ENCODE measurements at places on chromosomes 1 and 21.

DNA sequence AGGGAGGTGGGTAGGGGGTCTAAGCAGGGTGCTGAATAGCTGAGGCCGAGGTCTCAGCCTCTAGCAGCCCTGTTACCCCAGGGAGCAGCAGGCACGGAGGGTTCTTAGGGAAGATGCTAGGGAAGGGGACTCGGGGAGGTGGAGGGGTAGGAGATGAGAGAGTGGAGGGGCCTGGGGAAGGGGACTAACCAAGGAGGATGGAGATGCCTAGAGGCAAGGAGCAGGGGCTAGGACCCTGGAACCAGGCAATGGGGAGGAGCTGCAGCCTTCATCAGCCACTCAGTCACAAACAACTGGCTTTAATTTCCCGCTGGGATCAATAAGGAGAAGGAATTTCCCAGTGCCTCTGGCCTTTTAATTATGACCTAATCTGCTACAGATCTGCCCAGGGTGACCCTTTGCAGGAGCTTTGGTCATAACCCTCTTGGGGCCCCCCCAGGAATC, 2.9 kb upstream of the CRABP2 start:
- DNase-seq: no peak

DNA sequence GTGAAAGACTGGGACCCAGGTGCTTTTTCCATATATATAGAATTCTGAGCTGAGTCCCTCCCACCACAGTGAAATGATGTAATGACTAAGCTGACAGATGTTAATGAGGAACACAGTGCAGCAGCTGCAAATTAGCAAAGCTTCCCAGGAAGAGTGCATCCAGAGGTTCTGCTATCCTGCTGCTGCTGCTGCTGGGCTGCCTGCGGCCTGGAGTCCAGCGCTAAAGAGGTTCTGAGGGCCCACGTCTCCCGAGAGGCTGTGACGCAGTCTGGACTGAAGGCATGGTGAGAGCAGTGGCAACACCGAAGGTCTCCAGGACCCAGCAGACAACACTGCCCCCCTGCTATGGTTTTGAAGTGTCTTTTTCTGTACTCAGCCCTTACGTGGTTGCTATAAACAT, 63.9 kb downstream of the URB2 start:
- DNase-seq: no peak

DNA sequence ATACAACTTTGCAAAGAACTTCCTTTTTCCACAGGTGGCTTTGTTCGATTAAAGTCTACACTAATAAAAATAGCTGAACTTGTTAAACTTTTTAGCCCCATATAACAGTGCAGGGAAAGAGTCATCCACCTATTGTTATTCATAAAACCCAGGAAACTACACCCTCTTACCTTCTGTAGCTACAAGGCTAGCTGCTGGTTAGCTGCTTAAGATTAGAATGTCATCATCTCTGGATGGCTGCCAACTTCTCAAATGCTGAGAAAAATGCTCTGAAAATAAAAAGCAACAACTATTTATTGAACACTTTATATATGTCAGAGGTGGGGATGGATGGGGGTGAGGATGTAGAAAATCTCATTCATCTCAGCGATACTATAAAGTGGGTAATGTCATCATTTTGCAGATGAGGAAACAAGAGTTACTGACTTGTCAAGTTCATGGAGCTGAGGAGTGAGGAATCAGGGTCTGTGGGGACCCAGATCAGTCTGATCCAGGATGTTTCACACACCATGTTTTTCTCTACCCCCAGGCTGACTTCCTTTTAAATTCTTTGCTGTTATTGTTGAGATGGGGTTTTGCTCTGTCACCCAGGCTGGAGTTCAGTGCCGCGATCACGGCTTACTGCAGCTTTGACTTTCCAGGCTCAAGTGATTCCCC, 17.1 kb downstream of the ATP5PF start:
- no peak for DNase-seq

DNA sequence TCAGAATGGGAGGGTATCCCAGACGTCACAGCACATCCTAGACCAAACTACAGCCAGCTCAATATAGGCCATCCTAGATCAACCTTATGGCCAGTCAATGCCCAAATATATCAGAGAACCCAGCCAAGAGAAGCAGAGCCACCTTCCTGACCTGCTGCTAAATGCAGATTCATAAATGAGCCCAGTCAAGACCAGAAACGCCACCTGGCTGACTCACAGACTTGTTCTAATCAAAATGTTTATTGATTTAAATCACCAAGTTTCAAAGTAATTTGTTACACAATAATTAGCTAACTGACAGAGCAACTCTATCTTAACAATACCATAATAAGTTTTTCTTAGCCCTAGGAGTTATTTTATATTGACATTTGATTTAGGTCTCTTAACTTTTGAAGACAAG, 28.6 kb downstream of the ZNF644 start:
- DNase-seq: no peak

- no peak for DNase-seq
These were observed 180.3 kb upstream of the DMRTA2 start for GRCh38 chr1:50603274-50604271.

DNA sequence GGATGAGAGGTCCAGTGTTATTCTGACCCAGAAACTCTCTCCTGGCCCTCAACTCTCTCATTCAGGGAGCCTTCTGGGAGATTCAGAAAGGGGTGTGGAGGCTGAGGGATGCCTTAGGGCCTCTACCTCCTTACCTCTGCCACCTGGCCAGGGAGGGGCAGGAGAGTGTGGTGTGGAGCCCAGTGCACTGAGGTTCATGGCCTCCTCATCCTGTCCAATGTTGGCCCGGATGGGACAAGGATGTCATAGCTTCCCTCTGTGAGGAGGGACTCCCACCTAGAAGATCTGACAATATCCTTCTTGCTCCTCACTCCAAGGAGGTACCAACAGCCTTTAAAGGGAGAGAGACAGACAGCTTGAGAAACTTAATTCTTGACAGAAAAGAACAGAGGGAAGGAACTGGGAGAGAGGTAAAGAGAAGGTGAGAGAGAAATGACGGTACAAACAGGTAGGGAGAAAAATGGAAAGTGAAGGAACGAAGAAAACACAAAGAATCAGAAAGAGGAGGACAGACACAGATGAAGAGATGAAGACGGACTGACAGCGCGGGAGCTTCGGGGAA, 779 bp downstream of the BEND5 start:
- no peak for DNase-seq

GRCh38 chr21:36966821-36967768, 626 bp upstream of the HLCS start:
- DNase-seq: no peak

DNA sequence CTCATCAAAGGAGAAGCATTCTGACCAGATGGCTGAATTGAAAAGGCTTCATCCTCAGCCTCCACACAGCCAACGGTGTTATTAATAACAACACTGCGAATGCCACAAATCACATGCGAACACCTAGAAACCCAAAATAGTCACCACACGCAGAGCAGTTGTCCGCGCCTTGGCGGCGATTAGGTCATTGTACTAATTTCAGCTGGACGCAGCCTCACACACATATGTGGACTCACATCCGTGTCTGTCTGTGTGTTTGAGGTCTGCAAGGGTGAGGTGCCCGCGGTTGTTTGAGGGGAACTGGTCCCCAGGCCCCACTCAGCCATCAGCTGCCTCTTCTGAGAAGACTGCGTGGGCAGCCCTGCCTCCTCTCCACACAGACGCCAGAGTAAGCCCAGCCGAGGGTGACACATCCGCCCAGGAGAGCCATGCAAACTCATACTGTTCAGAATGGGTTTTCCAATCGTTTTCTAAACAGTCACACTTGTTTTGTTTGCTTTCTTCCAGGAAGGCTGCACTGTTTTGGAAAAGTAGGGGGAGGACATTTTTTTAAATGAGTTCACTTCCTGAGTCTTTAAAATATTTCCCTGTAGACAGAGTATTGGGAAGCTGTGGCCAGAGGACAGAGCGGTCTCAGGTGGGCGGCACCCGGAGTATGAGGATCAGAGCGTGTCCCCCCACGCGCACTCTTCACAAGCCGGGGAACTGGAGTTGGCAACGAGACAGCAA, 53.4 kb downstream of the TOMM20 start:
- DNase-seq: no peak

DNA sequence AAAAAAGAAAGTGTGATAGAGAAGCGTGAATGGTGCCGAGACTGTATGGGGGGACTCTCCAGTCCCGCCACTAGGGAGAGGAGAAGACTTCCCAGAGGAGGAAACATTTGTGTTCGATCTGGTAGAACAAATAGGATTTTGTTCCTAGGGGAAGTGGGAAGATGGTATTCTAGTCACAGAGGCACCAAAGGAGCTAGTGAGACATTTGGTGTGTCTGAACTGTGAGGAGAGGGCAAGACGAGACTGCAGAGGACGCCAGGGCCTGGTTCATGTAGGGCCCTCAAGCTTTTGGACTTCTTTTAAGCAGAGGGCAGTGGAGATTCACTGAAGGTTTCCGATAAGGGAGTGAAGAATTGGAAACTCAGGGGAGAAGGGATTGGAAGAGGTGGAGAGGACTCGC, 2.9 kb downstream of the BTBD19 start:
- DNase-seq: no peak

DNA sequence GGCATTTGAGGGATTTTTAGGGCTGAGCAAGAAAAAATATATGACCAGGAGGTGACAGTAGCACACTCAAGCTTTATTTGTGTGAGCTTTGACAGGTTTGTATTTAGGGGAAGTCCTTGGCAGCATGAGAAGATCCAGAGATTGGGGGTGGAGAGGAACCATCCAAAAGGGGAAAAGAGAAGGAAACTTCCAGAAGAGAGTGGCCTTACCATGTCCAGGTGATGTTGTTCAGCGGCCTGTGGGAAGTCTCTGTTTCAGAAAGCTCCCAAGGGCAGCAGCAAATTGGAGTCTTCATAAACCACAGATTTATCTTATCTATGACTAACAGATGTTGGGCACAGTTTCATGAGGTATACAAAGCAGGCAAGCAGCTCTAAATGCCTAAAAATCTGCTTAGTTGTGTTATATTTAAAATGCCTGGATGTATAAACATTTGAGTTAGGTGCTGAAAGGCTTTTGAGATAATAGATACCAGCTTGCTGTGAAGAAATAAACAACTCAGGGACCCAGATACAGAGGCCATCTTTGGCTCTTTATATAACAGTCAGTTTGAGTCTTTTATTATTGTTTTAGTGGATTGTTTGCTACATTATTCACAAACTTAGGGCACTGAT, 21.2 kb upstream of the ADAR start:
- no peak for DNase-seq

DNA sequence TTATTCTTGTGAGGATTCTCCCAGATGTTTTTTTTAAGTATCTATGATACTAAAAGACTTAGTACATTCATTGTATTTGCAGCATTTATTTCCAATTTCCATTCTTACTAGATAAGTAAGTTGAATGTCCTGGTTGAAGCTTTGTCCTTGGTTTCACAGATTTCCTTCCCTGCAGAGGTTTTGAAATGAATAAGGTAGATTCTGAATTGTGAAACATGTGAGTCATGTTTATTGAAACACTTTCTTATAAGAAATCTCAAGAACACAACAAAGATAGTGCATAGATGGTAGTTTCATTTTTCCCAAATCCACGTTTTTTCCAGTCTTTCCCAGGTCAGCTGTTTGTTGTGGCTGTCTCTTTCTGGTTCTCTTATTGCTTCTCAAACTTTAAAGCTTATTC, 24.8 kb downstream of the GABPA start:
- no peak for DNase-seq

- DNase-seq: no peak
These were observed 138.9 kb upstream of the SOD1 start for GRCh38 chr21:31520561-31521098.

DNA sequence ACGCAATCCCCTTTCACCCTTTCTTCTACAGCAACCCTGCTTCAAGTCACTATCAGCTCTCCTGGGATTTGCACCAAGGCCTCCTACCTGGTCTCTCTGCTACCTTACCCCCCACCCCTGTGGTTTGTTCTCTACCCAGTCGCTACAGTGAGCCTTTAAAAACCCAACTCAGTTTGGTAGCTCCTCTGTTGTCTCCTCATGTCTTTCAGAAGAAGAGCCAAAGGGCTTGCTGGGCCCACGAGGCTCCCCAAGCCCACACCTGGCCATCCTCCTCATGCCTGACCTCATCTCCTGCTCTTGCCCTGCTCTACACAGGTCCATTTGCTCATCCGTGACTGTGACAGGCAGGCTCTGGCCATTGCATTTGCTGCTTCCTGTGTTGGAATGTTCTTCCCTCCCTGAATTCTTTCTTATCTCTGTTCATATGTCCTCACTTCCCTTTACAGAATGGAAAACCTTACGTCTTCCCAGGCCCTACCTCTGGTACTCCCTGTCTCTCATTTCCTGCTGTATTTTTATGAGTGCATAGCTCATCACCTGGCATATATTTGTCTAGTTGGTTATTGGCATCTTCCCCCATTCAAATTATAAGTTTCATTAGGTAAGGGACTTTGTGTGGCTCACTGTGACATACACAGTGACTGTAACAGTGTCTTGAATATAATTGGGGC, 3.3 kb downstream of the RGS16 start:
- DNase-seq: no peak

DNA sequence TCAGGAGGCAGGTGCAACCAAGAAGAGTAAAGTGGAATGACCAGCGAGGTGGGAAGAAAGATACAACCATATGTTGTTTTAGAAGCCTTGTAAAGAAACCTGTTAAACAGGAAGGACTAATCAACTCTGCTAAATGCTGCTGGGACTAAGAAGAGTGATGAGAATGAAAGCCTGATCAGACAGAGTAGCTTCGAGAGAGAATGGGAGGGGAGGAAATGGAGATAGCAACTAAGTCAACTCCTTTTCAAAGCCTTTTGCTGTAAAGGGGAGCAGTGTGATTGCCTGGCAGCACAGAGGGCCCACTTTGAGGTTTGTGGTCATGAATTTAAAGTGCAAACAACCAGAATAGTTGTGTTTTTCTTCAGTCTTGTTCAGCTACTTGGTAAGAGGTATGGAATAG, 31.4 kb downstream of the SLC30A7 start:
- DNase-seq: no peak

DNA sequence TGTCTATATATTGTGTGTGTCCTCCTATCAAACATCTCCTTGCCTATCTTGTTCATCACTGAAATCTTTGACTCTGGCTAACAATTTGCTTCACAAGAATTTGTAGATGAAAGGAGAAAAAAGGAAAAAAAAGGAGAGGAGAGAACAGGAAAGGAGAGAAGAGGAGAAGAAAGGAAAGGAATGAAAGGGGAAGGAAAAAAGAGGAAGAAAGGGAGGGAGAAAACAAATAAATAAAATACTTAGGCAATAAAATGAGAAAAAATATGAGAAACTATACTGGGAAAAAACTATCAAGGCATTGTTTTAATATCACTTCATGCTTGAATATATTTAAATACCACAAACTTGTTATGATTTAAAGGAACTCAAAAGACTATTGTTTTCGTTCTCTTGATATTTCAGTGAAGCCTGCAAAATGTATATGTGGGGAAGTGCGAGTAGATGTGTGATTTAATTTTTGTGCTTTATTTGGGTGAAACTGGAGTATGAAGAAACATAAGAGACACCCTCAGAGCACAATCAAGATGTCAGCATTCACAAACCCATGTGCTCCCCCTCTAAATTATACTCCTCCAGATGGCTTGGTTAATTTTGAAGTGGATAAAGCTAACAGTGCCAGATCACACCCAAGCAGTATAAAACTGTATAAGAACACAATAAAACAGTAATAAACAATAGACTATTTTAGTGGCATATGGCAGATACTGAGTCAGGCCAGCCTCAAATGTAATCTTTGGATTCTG, 205.7 kb upstream of the SAMSN1 start:
- no peak for DNase-seq
